ENCODE measurements at places on chromosomes 1 and 21.

DNA sequence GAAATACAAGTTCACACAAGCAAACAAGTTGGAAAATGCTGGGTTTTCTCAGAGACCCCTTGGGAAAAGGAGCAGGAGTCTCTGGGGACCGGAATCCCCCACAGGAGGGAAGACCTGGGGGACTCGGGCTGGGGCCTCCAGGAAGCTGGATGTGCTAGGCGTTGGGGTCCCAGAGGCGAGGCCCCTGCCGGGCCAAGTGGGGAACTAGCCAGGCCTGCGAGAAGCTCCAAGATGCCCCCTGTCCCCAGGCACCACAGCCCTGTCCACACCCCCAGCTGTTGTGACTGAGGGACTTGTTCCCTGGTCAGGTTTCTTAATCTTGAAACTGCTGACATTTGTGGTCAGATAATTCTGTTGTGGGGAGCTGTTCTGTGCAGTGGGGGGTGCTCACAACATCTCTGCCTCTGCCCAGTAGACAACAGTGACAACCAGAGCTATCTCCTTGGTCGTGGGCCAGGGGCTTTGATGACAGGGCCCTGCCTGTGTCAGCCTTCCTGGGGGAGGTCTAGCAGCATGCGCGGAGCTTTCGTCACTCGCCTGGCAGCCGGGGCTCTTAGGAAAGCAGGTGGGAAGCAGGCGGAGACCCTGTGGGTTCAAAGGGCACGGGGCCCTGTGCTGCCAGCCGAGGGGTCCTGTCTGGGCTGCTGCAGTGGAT lies 126.4 kb upstream of the ARHGEF16 start:
- DNase-seq, result no peak

DNA sequence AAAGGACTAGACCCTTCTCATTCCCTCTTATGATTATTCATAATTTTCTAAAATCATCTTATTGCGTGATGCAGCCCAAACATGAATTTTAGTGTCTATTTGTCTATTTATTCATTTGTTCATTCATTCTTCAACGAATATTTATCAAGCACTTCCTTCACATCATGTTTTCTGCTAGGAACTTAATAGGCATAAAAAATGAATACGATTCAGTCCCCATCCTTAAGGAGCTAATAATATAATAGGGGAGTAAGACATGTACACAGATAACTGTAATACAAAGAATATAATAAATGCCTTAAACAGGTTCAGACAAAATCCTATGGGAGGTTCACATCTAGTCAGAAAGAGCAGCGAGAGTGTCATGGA lies 20.2 kb downstream of the BCL9 start:
- DNase-seq, result no peak

- DNase-seq, result peak; percentile 5
Observed at GRCh38 chr1:230240446-230241086, 173.5 kb downstream of the GALNT2 start.

GRCh38 chr1:43431676-43432075 lies 22.1 kb downstream of the HYI start:
- no peak for DNase-seq

Measured in kidney capillary endothelial cell (primary cell).